Stimulated activated CD4-positive, alpha-beta T cell treated with anti-CD3 and anti-CD28 coated beads, Interleukin-2, amount 100 ng/mL, for 24 hours (primary cell): ENCODE measurements at places on chromosomes 16 and 17.

DNA sequence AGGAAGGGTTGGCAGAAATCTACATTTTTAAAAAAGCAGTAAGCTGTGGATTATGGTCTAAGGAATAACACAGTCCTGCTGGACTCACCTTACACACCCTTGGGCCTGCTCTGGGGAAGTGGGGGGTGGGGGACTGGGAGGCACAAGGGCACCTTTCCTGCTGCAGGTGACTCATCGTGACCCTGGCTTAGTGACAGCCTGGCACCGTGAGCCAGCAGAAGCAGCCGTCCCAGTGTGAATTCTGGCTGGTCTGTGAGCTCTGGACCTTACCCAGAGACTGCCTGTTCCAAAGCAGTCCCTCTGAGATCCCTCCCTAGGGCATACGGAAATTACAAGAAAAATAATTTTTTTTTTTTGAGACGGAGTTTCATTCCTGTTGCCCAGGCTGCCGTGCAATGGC is 4.2 kb upstream of the CRK start:
- no peak for DNase-seq

- no peak for DNase-seq
These were observed 8.6 kb upstream of the CENPV start for GRCh38 chr17:16361874-16362273.

DNA sequence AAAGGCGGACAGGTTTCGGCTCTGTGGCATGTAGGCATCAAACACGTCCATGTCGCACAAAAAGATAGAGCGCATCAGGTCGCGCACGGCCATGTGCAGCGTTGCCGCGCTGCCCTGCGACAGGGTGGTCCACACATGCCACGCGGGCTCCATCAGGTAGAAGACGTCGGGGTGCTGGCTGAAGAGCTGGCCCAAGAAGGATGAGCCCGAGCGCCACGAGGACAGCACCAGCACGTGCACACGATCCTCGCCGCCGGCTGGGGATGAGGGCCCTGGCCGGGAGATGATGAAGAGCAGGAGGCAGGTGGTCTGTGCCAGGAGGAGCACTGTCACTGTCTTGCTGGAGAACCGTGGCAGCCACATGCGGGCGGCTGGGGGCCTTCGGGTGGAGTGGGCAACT is 5.9 kb downstream of the CHST5 start:
- DNase-seq, result no peak

GRCh38 chr17:37118366-37119137 is 169.8 kb downstream of the AATF start:
- DNase-seq, result no peak

DNA sequence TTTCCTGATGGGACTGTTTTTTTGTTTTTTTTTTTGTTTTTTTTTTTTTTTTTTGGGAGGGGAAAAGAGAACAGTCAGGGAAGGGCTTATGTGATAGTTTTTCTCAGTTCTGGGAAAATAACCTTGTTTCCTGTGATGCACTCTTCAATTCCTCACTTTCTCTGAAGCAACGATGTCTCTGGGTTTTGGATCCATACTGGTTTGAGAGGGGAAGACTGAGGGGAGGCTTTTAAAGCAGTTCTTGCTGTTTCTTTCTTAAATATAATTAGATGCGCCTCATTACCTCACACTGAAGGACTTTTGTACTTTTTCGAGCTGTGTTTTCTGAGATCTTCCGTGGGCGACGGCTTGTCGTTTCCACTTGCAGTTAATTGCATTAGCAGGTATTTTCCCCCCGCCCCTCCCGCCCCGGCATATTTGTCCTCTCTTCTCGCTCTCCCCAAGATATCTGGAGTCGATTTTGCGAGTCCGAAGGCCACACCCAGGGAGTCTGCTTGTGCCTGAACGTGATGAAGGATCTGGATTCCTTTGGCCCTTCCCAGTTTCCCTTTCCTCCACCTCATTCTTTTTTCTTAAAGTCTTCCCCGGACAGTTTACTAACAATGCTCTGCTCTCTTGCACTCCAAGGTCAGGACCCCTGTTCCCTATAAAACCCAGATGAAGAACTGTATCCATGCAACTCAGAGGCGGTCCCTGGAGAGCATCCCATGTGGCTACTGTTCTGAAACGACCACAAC is 125.2 kb upstream of the ZFHX3 start:
- no peak for DNase-seq

- no peak for DNase-seq
These were observed 2.6 kb upstream of the OMG start for GRCh38 chr17:31299624-31300023.

DNA sequence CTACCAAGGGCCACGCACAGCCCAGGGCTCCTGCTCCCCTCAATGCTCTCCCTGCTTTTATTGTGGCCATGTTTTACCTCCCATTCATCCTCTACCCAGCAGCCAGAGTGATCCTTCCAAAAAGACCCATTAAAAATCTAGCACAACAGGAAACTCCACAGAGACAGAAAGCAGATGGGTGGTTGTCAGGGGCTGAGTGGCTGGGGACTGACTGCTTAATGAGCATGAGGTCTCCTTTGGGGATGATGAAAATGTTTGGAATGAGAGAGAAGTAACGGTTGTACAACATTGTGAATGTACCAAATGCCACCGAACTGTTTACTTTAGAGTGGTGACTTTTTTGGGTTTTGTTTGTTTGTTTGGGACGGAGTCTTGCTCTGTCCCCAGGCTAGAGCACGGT is 107.4 kb downstream of the GAS7 start:
- no peak for DNase-seq

DNA sequence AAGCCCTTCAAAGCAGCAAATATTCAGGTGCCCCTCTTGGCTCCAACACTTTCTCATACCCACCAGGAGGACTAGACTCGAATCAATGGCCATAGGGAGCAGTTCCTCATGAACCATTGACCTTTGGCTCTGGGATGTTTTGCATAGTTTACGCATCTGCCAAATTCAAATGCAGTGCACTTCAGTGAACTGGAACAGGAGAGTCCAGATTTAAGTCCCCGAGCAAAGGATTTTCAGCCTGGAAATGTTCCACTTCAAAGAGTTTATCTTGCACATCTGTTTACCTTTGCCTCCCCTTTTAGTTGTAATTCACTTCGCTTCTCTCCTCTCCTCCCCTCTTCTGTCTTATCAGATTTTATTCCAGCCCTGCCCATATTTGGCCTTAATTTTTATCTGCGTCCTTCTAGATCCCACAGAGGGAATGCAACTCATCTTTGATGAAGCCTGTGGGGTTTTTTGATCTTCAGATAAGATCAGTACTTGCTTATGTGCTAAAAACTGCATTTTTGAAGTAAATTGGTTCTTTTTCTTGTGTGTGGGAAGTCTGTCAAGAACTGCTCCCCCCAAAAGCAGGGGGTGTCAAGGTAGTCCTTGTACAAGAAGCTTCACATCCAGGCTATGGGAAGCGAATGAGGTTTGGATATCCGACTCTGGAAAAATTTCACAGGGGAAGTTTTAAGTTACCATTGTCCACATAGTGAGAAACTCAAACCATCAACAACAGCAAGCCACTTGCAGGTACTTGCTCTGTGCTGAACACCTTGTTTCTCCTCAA is 281.6 kb downstream of the RBFOX1 start:
- no peak for DNase-seq

- DNase-seq, result no peak
These were observed 152.0 kb downstream of the HS3ST3B1 start for GRCh38 chr17:14452856-14453255.

DNA sequence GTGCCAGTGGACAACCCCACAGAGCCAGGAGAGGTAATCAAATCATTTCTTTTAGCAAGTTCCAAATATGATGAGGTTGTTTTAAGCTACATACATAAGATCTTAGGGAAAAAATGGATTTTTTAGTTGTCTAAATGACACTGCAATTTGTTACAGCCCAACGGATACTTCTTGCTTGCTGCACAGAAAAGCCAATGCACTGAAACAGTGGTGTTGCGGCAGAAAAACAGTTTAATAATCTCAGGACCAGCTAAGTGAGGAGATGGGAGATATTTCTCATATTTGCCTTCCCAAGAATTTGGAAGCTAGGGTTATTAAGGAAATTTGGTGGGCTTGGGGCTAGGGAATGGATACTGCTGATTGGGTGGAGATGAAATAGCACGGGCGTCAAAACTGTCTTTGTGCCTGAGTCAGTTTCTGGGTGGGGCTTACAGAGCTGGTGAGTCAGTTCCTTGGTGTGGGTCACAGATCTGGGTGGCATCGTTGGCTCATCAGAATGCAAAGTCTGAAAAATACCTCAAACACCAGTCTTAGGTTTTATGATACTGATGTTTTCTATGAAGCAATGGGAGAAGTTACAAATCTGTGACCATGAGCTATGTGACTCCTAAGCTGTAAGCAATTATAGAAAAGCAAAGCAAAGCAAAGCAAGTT is 255.4 kb downstream of the IRX3 start:
- DNase-seq, result no peak
